Activated CD4-positive, alpha-beta T cell treated with anti-CD3 and anti-CD28 coated beads, Interleukin-2, amount 50 U/mL, for 1 hour (primary cell): ENCODE measurements at places on chromosomes 4 and X.

DNA sequence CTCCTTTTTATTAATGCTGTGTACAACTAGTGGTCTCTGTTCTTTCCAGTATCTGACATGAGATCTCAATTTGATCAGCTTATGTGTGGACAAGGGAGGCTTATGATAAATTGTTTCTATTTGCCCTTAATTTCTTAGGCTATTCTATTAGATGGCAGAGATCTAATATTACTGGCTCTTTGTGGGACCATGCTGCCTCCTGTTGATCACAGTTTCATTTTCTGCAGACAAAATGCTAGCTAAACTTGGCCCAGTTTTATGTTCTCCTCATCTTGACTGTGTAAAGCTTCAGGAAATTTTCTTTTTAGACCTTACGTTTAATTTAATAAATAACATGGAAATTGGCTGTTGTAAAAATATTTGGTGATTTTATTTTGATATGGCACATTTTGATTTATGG, 627.1 kb upstream of the AADAT start:
- DNase-seq: no peak

- no peak for DNase-seq
These were observed 3.6 kb upstream of the KLHL2 start for GRCh38 chr4:165203541-165204461.

- no peak for DNase-seq
These were observed 83.5 kb downstream of the LNX1 start for GRCh38 chr4:53507671-53508286.

GRCh38 chrX:21972046-21972445, 31.5 kb downstream of the SMS start:
- no peak for DNase-seq

GRCh38 chr4:3783693-3784306, 17.6 kb downstream of the ADRA2C start:
- DNase-seq: no peak

DNA sequence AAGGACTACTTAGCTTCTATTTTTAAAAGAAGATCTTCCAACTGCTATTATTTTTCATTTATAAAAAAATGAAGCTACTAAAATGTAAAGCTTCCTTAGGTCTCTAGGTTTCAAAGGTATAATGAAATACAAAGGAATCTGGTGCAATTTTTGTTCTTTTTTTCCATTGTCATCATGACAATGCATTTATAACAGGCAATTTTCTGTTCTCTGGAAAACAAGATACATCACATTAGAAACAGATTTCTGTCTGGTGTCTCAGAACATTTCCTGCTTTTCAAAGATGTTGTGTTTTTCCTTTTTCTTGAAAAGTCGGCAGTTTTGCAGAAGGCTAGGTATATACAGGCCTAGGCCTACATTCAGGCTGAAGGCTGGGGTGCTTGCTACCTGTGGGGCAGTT, 63.6 kb upstream of the ATP8A1 start:
- DNase-seq: no peak

- DNase-seq: no peak
These were observed 19.0 kb downstream of the MAGEC2 start for GRCh38 chrX:142186103-142186502.

DNA sequence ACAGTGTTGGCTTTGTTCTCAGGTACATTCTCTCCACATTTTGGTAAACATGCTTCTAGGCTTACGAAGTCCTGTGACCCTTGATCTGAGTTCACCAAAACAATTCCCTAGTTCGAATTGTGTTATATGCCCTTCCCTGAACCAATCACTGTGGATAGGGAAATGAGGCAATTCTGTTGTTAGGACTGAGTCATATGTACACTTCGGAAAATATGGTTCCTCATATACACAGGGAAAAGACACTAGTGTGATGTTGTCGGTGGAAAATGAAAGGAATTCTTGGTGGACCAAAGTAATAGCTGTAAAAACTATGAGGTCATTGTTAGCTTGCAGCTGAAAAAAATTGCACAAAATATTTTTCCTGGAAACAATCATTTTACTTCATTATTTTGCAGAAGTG, 46.6 kb upstream of the MAGEC2 start:
- no peak for DNase-seq

DNA sequence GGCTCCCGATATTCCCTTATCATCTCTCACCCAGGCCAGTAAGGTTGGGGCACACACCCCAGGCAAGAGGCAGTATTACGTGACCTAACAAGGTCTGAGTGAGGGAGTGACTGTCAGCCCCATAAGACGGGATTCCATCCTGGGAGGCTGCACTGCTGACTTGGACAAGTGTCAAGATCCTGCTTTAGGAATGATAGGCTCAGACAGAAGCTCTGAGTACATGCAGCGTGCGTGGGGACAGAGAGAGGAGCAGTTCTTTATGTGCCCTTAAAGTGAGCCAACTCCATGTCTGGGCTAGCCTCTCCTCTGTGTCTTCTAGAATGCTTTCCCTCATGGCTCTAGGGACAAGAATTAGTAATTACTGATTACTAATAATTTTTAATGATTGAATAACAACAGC, 142.2 kb upstream of the PRPS2 start:
- no peak for DNase-seq

DNA sequence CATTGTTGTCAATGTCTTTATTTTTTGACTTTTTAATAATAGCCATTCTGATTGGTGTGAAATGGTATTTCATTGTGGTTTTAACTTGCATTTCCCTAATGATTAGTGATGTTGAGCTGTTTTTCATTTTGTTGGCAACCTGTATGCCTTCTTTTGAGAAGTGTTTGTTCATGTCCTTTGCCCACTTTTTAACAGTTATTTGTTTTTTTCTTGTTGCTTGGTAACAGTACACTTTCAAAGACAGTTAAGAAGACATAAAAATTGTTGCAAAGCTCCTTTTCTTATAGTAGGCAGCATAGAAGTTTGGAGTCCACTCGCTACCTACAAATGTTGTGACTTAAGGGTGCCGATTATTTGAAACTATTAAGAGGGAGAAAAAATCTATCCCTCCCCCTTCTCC, 48.7 kb upstream of the SLC7A11 start:
- no peak for DNase-seq

GRCh38 chr4:144709159-144709558, 63.2 kb downstream of the HHIP start:
- DNase-seq: no peak

GRCh38 chr4:184322328-184323025, 104.8 kb upstream of the ENPP6 start:
- no peak for DNase-seq

GRCh38 chr4:24470666-24471485, 113.5 kb downstream of the DHX15 start:
- DNase-seq: peak; percentile 9

DNA sequence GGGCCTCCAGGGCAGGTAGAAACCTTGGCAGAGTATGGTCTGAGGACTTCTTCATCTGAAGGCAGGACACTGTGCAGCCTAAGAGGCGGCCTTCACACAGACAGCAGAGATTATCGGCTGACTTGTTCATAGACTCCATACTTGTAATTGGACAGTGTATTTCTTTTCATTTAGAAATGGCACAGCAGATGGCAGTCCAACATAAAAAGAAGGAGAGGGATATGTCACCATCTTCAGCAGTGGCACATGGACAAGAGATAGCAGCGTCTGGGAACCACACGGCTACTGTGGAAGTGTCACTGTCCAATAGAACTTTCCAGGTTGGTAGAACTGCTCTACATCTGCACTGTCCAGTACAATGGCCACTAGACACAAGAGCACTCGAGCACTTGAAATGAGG, 21.7 kb upstream of the GEMIN8 start:
- no peak for DNase-seq

DNA sequence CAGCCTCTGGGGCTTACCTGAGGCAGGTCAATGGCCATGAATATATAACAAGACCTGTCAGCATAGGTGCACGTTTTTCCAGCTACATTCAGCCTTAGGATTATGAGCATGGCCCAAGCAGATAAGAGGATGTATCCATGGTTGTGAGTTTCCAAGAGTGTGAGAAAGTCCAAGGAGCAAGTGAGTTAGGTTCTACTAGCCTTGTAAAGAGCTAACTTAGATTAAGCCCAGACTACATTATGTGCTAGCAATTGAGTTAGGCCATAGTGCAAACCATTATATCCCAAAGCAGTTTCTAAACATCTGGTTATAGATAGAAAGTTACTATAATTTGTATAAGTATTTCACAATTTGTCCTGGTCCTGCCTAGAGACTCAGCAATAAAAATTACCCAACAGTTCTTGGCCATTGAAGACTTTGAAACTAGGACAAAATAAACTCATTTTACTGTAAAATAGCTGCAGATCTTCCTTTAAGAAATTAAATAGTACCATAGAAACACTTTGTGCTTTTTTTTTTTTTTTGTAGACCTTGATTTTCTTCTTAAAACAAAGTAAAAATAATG, 312.0 kb downstream of the CAMK2D start:
- DNase-seq: no peak

GRCh38 chr4:16415751-16416150, 189.5 kb upstream of the TAPT1 start:
- DNase-seq: no peak

DNA sequence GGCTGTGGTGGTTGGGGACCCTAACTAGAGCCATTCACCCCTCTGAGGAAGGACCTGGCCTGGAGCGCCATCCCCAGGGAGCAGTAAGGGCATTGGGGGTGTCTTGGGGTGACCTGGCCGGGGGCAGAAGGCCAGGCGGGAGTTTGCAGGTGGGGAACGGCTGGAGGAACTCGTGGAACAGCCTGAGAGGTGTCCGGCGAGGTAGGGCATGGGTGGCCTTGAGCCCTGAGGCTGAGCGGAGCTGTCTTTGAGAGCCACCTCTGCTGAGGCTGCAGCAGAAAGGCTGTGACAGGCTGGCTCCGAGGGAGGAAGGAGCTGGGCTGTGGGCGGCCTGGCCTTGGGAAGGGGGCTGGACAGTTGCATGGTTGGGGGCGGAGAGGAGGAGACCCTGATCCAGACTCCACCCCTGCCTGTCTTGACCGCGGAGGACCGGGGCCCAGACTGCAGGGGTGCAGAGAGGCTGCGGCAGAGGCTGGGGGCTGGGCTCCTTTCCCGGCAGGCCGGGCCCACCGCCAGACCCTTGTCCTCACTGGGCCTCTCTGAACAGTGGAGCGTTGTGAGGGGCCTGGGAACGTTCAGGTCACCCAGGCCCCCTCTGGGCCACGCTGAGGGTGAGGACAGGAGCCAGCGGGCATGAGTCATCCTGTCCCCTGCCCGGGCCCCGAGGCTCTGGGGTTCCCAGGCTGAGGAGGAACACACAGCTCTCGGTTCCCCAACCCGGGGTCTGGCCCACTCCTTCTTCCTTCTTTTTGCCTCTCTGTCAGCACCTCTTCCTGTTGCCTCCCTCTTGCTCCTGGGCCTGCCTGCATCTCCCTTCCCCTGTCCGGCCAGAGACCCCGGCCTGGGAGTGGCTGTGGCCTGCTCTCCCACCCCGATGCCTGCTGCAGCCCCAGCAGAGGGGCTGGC, 8.1 kb downstream of the SH3BP2 start:
- DNase-seq: no peak

DNA sequence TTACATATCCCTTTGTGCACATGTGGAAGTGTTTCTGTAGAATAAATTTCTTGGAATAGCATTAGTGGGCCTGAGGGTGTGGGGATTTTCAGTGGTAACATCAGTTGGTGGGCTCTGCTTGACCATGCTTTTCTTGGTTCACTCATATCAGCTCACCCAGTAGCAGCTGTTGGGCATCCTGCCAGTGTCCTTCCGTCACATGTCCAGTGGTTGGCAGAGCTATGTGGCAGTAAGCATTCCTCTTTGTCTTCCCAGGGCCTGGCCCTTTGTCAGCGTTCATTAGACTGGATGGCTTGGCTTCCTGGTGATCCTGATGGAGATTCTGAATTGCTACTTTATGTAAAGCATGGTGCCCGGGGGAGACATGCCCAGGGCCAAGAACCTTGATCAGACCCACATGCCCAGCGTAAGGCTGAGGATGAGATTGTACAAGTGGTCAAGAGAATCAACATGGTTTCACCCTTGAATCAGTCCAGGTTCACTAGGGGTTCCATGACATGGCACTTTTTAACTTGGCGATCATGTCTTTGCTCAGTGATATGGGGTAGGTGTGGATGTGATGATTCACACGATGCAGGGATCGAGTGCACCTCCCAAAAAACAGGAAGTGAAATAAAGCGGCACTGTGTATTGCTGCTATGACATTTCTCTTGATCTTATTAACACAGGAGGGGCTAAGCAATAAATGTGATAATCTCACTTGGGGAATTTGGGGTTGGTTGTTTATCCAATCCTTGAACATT, 72.1 kb upstream of the IGFBP7 start:
- DNase-seq: no peak

- no peak for DNase-seq
These were observed 343.0 kb upstream of the CPEB2 start for GRCh38 chr4:14659286-14659685.

DNA sequence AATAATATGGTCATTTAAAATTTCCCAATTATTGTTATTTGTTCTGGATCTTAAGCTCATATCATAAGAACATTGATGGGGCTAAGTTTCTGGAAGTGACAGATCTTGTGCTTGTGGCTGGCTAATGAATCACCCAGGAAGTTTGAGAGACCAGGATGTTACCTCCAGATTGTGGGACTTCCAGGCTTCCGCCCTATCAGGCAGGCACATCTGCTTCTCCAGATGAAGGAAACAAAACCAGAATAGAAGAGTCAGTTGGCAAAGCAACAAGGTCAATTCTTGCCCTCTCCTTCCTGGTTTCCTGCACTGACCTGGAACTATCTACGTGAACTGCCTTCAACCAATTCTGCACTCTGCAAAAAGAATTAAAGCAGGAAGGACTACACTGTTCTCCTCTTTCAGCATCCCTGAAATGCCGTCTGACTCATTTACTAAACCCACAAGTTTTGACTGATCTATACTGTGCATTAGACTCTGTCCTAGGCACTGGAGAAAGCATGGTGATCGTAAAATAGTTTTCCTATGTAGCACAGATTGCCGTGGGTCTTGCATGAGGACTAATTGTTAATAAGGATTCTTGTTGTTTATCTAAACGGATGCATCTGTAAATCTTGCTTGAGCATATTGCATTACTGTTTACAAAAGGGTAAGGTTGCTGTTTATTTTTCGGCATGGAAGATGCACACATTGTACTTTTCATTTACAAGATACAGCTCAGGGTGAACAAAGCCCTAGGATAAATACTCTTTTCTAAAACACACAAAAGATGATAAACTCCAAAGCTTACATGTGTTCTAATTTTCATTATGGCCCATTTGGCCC, 74.6 kb downstream of the AMELX start:
- DNase-seq: no peak

GRCh38 chrX:29297171-29297800, 710.0 kb downstream of the IL1RAPL1 start:
- DNase-seq: no peak
